ENCODE measurements at places on chromosomes 16 and 17.
A peak's percentile ranks its signal among the peaks of the same experiment; 100 is the strongest.

- DNase-seq, result no peak
Observed at GRCh38 chr16:89192956-89193575, 7.3 kb downstream of the SLC22A31 start.

GRCh38 chr16:50400967-50401348, 32.2 kb upstream of the BRD7 start:
- no peak for DNase-seq

DNA sequence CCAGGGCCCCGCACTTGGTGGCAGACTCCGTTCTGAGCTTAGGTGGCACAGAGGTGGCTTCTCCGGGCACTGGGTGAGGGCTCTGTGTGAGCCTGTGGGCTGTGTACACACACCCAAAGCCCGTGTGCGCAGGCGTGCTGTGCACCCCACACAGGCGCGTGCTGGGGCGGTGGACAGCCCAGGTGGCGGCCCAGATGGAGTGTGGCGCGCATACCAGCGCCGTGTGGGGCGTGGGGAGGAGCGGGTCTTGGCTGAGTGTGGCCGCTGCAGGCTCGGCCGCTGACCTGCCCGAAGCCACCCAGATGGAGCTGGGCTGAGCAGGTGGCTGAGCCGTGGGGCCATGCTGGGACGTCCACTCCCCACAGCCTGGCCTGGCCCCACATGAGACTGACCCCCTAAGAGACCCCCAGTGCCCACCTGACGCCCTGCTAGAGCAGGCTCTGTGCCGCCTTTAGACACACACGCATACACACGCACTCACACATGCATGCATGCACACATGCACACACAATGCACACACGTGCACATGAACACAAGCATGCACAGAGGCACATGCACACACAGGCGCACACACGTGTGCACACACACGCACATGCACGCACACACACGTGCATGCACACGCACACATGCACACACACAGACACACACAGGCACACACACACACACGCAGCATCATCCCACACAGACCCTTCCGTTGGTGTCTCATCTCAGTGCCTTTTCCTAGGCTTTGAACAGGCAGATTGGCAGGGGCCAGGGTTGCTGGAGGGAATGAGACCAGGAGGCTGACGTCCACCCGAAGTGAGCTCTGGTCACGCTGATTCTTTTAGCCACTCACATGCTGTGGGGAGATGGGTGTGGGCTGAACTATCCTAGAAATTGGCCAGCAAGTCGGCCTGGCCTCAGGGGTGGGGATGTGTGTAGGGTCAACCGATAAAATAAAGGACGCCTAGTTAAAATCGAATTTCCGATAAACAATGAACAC, 2.1 kb downstream of the PRR35 start:
- DNase-seq, result no peak

- no peak for DNase-seq
Observed at GRCh38 chr16:76854234-76854633, 336.8 kb upstream of the MON1B start.

GRCh38 chr16:79370736-79371135, 229.8 kb downstream of the MAF start:
- no peak for DNase-seq

GRCh38 chr17:10156948-10157607, 41.3 kb downstream of the GAS7 start:
- DNase-seq, result no peak

DNA sequence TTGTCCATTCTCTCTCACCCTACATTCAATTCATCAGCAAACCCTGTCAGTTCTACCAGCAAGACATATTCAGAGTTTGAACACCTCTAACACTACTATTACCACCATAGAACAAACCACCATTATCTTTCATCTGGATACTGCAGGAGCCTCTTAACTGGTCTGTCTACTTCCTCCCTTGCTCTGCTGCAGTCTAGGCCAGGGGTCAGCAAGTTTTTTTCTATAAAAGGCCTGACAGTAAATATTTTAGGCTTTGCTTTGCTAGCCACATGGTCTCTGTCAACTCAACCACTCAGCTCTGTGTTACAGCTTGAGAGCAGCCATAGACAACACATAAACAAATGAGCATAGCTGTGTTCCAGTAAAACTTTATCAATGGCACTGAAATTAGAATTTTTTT, 13.8 kb downstream of the KCTD19 start:
- DNase-seq, result peak; percentile 73

DNA sequence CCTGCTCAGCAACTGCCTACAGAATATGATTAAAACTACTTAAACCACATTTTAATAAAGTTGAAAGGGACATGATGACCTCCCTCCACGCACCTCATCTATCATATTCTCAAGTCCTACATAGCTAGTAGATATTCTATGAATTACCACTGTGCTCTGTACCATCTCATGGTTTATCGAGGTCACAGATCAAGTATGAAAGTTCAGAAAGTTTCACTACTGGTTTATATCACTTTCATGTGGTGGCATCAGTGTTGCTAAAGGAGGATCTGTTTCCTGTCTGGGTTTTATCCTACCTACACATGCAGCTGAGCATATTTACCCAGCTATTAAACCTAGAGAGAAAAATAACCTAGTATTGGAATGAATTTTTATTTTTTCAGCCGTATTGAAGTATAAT, 214.9 kb upstream of the MON1B start:
- DNase-seq, result no peak

GRCh38 chr16:87525352-87525751, 32.5 kb upstream of the ZCCHC14 start:
- DNase-seq, result no peak

GRCh38 chr17:59287452-59287851, 44.0 kb upstream of the YPEL2 start:
- no peak for DNase-seq

DNA sequence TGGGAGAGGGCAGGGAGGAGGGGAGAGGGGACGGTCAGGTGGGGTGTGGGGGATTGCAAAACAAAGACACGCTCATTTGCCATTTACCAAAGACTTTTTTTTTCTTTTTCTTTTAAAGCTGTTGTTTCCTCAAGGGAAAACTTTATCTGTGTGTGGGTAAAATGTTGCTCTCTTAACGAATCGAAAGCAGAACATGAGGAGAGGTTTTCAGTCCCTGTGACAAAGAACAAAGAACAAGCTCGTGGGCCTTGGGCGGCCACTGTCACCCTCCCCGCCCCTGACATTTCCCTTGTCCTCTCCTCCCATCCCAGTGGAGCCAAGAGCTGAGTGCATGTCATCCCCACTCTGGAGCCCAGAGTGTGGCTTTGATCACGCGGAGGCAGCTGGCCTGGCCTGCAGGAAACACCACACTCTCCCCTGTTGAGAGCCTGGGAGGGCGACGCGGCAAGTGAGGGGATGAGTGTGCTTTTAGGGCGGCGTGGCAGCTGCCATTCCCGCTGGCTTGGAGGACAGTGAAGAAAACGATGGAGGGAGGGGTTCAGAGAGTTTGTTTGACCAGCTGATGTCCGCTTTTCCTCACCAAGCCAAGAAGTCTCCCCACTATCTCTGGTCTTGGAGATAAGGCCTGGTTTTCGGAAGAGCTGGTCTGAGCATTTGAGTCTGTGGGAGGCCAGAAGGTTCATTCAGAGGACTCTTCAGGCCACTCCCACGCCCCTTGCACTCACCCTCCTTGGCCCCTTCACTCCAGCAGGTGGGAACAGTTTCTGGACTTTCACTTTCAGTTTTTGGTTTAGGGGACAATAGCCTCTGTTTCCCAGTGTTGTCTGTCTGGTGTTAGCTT, 11.4 kb downstream of the CCR7 start:
- peak; percentile 80 for DNase-seq

GRCh38 chr17:79923974-79924638, 84.9 kb upstream of the CBX4 start:
- DNase-seq, result peak; percentile 85

DNA sequence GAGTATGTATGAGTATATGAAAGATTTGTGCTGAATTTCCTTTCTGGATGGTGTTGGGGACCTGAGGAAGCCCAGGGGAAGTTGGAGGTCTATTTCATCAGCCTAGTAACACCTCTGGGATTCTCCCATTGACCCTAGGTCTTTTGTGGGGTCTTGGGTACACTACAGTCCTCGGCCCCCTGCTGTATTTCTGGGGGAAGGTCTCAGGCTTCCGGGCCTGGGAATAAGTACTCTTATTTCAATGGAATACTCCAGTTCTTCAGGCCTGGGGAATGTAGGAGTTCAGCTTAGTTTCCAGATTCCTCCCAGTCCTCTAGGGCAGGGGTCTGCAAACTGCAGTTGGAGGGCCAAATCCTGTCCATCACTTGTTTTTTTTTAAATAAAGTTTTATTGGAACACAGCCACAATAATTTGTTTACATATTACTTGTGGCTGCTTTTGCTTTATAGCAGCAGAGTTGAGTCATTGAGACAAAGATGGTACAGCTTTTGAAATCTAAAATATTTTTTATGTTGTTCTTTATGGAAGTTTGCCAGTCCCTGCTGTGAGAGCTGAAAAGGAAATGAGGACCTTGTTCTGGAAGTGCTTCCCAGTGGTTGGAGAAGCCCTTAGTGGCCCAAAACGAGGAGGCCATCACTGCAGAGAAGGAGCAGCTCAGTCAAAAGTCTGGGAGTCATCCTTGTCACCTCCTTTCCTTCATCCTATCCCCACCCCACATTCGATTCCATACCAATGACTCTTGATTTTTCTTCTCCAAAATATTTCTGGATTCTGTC, 142.5 kb upstream of the HS3ST2 start:
- no peak for DNase-seq

GRCh38 chr16:19697756-19698318, 20.2 kb downstream of the KNOP1 start:
- DNase-seq, result no peak

DNA sequence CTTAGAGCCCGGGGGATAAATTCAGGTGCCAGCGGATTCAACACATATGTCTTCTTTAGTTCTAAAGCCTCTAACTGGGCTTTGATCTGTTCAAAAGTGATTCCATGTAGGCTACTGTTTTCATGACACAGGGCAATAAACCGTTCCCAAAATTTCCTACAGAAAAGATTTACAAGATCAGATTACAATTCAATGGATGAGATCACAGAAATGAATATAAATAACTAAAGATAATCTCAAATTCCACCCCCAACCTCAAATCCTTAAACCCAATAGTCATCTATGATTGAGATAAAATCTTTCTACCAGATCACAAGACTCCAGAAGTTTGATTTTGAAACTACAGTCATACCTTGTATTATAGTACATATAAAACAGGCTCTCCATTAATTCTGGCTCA, 84.3 kb downstream of the CACNG1 start:
- no peak for DNase-seq

DNA sequence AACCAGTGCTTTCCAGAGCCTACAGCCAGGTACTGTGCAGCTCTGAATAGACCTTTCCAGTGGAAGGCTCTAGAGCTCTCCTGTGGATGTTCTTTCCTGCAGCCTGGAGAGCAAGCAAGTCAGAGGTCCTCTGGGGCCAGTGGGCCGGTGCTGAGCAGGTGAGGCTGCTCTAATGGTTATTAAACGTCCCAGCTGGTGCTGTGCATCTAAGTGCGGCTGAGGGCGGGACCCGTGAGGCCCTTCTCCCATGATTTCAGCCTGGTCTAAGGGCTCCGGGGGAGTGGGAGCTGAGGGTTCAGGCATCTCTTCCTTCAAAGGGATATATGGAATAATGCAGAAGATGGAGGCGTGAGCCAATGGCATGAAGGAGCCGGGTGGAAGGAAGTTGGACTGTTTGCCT, 83.7 kb upstream of the SDK2 start:
- no peak for DNase-seq

GRCh38 chr16:27291722-27292240, 22.0 kb upstream of the IL4R start:
- no peak for DNase-seq

- peak; percentile 27 for DNase-seq
Observed at GRCh38 chr17:17343896-17344506, 40.8 kb downstream of the NT5M start.

- DNase-seq, result no peak
Observed at GRCh38 chr16:78768718-78769117, 669.3 kb downstream of the WWOX start.

DNA sequence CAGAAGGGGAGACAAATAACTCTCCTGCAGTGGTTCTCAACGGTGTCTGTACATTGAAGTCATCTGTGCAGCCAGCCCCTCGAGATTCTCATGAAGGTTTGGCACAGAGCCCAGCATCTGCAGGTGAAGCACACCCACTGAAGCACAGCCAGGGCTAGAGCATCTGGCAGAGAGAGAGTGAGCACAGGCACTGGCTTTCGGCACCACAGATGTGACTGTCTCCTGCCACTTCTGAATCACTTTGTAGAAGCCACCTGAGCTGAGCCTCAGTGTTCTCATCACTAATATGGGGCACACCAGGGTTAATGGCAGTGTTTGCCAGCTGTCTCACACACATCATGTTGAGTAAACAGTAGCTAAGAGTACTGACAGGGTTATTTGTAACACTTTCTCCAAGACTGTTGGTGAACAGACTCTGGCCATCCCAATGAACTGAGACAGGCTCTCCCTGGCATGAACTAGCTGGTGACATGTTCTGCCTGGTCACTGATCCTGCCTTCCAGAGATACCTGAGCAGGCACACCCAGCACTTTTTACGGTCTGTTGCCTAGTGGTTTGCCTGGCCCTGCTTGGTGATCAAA, 10.9 kb downstream of the HSPB9 start:
- peak; percentile 64 for DNase-seq

- no peak for DNase-seq
Observed at GRCh38 chr16:30184891-30185682, 1.7 kb downstream of the CORO1A start.

- no peak for DNase-seq
Observed at GRCh38 chr16:35492225-35492624, 2032.8 kb downstream of the TP53TG3F start.

- DNase-seq, result peak; percentile 81
Observed at GRCh38 chr16:14302031-14302398, 230.9 kb downstream of the MRTFB start.

GRCh38 chr16:24728891-24729242, 584 bp upstream of the TNRC6A start:
- no peak for DNase-seq

DNA sequence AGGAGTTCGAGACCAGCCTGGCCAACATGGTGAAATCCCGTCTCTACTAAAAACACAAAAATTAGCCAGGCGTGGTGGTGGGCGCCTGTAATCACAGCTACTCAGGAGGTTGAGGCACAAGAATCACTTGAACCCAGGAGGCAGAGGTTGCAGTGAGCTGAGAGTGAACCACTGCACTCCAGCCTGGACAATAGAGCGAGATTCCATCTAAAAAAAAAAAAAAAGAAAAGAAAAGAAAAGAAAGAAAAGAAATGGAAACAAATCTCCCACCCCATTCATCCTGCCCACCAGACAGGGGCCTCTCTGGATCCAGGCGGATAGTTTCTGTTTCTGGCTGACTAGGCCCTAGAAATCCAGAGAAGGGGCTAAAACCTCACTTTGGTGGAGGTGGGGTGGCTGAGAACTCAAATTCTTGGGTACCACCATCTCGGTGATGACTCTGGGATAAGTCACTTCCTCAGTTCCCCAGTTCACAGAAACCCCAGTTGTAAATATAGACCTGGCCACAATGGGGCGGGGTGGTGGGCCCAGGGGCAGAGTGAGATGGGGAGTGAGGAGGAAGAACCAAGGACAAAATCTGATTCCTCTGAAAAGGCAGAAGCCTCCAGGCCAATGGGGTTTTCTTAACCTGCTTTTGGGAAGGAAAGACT, 22.2 kb downstream of the SOCS1 start:
- no peak for DNase-seq

All from SJCRH30 (cell line).